ENCODE measurements at places on chromosomes 2 and 18.

DNA sequence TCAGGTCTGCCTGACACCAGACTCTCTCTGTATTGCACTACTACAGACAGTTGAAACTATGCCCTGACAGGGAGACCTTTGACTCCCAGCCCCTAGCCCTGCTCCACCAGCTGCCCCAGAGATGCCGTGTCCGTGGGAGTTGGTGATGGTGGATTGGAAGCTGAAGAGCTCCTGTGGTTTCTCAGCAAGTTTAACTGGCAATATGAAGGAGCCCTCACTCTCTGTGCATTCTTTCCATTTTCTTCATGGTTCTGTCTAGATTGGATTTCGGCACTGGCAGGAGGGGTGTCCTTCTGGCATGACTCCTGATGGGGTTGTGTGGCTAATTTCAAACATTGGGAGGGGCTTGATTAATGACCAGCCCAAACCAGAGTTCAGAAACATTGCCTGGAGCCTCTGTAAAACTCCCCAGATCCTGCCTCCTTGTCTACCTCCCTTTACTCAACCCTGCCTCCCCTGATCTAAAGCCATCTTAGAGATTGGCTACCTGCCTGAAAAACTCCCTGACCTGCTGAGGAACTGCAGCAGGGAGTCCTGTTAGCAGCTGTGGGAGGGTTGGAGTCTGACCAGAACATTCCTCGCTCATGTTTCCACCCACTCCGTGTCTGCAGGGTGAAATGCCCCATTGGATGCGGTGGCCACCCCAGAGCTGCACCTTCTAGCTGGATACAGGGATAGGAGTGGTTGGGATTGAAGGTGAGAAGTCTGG, 206.9 kb upstream of the SPRED2 start:
- DNase-seq = no peak

DNA sequence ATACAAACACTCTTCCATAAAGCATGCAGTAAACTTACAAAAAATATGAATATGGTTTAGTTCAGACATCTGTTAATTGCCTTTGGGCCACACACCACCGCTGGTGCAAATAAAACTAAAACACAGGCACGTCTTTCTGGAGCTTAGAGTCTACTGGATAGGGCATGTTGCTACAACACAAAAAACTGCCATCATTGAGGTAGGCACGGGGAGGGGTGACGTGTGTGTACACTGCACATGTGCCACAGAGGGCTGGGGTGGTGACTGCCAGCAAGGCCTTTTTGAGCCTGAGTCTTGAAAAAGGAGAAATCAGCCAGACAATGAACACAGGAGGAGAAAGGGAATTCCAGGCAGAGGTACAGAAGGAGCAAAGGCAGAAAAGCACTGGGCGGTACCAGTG, 5.1 kb downstream of the SERPINE2 start:
- no peak for DNase-seq

GRCh38 chr2:53629501-53629900, 138.1 kb upstream of the CHAC2 start:
- DNase-seq = no peak

- DNase-seq = no peak
Measured at GRCh38 chr2:28338046-28338817, 54.4 kb upstream of the FOSL2 start.

DNA sequence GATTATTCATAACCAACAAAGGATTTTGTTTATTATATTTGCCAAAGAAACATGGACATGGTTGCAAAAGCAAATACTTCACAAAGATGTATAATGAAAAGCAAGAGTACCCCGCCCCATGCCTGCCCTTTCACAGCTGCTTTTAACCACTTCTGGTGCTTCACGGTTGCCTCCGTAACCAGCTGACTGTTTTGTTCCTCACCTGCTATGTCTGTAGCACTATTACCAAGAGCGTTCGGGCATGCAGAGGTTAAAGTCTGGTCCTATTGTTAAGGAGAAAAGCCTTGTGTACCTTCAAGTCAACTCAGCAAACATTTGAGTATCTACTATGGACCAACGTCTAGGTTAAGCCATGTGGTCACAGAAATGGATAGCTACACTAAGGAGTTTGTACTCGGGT, 115.2 kb upstream of the FOSL2 start:
- DNase-seq = no peak

- no peak for DNase-seq
Measured at GRCh38 chr2:160306985-160307384, 106.9 kb upstream of the ITGB6 start.

GRCh38 chr2:9967053-9967775, 15.7 kb downstream of the GRHL1 start:
- peak; percentile 56 for DNase-seq

- DNase-seq = no peak
Measured at GRCh38 chr2:105959357-105959756, 214.6 kb downstream of the NCK2 start.

DNA sequence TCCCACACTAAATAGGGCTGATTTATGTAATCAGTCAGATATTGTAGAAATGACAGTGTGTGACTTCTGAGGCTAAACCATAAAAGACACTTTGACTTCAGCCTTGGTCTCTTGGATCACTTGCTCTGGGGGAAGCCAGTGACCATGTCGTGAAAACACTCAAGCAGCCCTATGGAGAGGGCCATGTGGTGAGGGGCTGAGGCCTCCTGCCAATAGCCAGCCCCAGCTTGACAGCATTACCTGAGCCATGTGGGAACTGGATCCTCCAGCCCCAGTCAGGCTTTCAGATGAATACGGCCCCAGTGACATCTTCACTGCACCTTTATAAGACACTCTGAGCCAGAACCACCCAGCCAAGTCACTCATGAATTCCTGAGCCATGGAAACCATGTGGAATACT, 20.8 kb downstream of the TNS1 start:
- DNase-seq = no peak

GRCh38 chr2:159455330-159455918, 160.9 kb downstream of the BAZ2B start:
- DNase-seq = peak; percentile 84

DNA sequence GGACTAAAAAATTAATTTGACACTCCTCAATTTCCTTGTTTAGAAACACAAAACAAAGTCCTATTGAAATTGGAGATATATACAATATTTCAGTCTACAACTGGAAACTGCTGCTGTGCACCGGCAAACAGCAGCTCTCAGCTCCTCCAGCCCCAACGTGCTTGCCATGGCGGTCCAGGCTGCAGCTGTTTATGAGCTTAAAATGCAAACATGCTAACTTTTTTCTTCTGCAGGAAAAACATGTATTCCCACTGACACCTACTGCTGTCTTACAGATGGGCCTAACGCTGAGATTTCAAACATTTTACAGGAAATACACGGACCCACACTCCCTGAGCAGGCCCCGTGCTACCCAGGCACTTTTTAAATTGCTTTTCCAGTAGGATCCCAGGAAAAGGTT, 195.5 kb downstream of the BCL11A start:
- no peak for DNase-seq

GRCh38 chr18:40911582-40912254, 1043.3 kb upstream of the PIK3C3 start:
- DNase-seq = peak; percentile 45

DNA sequence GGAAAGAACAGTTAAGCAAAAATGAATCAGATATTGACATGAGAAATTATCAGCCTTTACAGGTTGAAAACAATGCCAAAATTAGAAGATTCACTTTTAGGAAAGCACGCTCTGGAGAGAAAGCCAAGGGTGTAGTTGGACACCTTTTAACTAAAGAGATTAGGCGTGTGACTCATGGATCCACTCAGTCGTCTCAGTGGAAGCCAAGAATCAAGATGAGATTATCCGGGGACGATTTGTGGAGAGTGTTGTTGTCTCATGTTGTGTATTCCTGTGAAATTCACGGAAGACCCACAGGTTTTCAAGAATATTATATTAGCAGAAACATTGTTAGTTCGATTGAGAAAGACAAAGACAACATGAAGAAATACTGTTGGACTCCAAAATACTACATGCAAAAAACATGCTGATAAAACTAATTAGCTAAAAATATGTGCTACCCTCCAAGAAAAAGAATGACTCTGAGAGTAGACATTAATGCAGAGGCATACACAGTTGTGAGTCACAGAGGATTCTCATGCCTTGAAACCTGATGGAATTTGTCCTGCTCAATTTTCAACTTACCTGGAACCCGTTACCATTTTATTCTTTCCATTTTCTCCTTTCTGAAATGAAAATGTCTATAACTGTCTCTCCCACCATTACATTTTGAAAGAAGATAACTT, 192.1 kb upstream of the RND3 start:
- no peak for DNase-seq

GRCh38 chr2:144151405-144151804, 368.5 kb downstream of the ZEB2 start:
- peak; percentile 84 for DNase-seq

- DNase-seq = no peak
Measured at GRCh38 chr2:31736695-31737454, 156.1 kb upstream of the SRD5A2 start.

DNA sequence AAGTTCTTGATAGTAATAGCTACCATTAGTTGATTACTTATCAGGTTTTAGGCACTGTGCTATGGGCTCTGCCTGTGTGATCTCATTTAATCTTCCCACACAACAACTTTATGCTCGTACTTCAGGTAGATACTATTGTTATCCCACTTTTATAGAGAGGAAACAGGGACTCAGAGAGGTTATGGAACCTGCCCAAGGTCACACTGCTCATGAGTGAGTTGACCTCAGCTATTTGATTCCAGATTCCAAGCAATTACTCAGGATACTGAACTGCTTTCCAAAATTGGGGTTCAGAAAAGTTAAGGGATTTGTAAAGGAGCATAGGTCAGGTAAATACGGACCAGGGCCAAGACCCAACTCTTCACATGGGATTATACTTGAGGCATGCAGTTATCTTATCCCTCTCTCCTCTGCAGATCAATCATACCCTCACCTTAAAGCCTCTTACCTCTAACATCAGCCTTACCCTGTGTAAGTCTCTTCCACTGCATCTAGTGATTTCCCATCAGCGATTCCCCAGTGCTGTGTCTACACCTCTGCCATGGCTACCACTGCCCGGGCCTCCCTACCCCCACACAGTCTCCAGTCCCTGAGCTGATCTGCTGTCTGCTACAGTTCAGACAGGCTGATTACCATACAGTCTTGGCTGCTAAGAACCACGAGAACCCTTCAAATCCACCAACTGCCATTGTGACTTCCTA, 74.4 kb downstream of the ANTXR1 start:
- DNase-seq = no peak

- DNase-seq = peak; percentile 93
Measured at GRCh38 chr2:219253753-219254589, at the start of gene TUBA4A. TSS of gene TUBA4A (minus strand) at chr2:219253918. CDS start at chr2:219253858, 60 bp downstream.
